ENCODE measurements at places on chromosomes 2 and 18. TPM values are rescaled to one million over a fixed set of nuclear protein-coding genes. Genes with fewer than 3 reads are reported as not detected.
A peak's percentile ranks its signal among the peaks of the same experiment; 100 is the strongest.

DNA sequence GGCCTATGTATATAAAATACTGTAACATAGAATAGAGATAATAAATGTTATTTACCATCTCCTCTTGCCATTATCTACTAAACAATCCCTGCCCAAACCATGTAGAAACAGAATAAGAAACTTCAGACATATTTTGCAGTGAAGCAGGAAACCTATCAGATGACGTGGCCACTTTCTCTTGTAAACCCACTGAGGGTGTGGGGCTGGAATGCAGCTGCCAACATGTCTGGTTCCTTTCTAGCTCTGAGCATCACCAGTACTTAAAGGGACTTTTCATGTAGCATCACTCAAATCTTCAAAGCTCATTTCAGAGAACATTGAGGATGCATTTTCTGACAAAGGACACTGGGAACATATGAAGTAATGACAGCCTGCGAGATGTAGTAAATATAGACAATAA lies 251.8 kb downstream of the LPIN1 start:
- DNase-seq: peak; percentile 32

DNA sequence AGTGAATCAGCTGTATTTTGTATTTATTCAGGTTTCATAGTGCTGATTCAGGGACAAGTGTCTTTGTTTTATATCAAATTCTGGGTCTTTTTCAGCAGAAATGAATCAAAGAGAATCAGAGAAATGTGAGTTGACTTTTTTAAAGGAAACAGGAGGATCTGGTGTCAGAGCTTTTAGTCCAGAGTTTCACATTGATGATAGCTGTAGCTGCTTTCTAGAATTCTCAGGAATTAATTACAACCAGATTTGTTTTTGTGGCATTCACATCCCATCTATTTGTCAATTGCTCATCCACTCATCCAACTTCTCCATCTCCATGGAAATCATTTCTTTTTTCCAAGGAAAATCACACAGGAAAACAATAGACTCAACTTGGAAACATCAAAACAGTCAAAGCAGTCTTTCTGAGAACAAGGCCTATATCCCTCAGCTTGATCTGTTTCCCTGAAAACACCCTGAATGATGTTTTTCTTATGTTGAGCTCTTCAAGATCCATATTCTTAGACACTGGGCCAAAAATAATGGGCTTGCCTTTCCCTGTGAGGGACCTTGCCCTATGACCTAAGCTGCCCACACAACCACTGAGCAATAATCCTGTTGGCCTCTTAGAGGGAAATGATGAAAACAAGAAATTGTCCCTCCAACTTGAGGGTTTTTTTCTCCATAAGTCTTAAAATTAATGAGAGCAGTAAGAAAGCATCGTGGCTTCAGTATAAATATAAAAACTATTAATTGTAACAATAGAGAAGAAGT lies 249.5 kb upstream of the FN1 start:
- no peak for DNase-seq

Gene CIDEA
- not detected for total RNA-seq

Gene ALK
- total RNA-seq: not detected

Gene SLC4A5
- total RNA-seq: 2.3 TPM

GRCh38 chr2:178043266-178043665 lies 29.3 kb downstream of the PDE11A start:
- no peak for DNase-seq
